Left renal cortex interstitium (tissue), 4 donors: ENCODE measurements at places on chromosomes 5 and 9. TPM values are rescaled to one million over a fixed set of nuclear protein-coding genes. Genes with fewer than 3 reads are reported as not detected.

DNA sequence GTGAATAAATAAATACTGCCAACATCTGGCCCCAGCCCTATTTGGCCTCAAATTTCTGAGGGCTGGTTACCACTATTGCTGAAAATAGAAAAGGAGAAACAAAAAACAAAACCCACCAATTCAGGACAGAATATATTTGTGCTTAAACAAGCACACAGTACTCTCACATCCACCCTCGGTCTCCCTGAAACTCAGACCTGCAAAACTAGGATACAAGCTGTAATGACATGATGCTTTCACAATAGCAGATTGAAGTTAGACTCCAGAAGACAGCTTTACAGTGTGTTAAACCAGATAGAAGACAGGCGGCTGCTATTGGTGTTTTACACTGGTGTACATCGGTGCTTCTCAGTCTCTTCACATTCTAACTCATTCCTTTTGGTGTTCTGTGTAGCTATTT is 214.9 kb upstream of the DMRT1 start:
- no peak for DNase-seq

- DNase-seq, result no peak
Observed at GRCh38 chr9:133121198-133121914, at the start of gene RALGDS. RALGDS (minus strand) TSS chr9:133121240; CDS start chr9:133121154, 86 bp downstream.

GRCh38 chr9:34496149-34496712 is 26.6 kb downstream of the ENHO start:
- no peak for DNase-seq

- no peak for DNase-seq
Observed at GRCh38 chr5:43043400-43043756, 3.3 kb upstream of the ANXA2R start.

The CAPSL gene
- 7.4 TPM for polyA plus RNA-seq

The FAM81B gene
- 4.6 TPM for polyA plus RNA-seq

The LEAP2 gene
- 5.0 TPM for polyA plus RNA-seq

The PCDHB11 gene
- polyA plus RNA-seq, result 5.6 TPM

The PCDHGB7 gene
- polyA plus RNA-seq, result 17.5 TPM
